OCI-LY7 (cell line): ENCODE measurements at places on chromosomes 5 and 9. TPM values are rescaled to one million over a fixed set of nuclear protein-coding genes. Genes with fewer than 3 reads are reported as not detected.

The PCDHB9 gene
- total RNA-seq, result 0.33 TPM in 1 of 2 replicates, not detected in the other

The TMC1 gene
- total RNA-seq, result not detected in 2 replicates

The C1QTNF2 gene
- total RNA-seq, result not detected in 2 replicates

The BHMT gene
- total RNA-seq, result not detected in 2 replicates

The PROB1 gene
- total RNA-seq, result 4.6 and 5.9 TPM in 2 replicates

The CCL27 gene
- 0.42 and 0.68 TPM in 2 replicates for total RNA-seq

The DRD1 gene
- not detected in 2 replicates for total RNA-seq

DNA sequence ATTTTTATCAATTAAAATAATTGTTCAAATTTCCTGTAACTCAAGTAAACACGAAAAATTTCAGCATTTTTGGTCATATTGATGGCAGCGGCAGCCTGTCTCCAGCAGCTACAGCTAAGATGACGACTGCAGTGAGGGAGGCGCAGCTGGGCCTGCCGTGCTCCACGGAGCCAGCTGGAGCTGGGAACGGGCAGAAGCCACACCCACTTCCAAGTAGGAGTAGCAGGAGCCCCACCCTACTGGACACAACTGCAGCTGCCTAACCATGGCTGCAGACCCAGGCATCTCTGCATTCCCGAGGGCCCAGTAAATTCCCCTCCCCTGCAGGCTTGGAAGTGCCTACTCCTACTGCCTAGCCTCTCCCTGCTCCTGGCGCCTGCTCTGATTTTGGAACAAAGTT, 2031.7 kb downstream of the EFNA5 start:
- DNase-seq, result no peak

DNA sequence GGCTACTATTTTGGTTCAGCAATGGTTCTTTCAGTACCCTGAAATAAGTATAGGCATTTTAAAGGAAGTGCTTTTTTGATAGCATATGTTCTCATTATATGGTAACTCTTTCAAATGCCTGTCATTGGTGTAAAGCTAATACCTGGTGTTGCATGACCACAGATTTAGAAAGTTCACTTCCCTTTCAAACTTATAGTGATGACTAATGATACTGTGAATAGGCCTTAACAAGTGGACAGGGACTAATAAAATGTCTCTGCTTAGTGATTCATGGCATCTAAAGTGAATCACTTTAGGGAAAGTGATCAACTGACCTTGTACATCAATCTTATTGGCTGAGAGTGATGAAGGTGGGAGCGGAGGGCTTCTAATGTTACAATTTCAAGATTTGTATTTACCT, 21.6 kb downstream of the MRPL22 start:
- DNase-seq, result no peak

- DNase-seq, result no peak
Measured at GRCh38 chr9:36721846-36722588, 149.3 kb downstream of the MELK start.

GRCh38 chr5:41334758-41335157, 121.4 kb upstream of the C6 start:
- DNase-seq, result no peak

- DNase-seq, result no peak
Measured at GRCh38 chr9:36441966-36442365, 41.9 kb upstream of the RNF38 start.

GRCh38 chr5:145222622-145223021, 612.5 kb downstream of the PRELID2 start:
- no peak for DNase-seq

GRCh38 chr5:88718736-88719135, 164.2 kb downstream of the MEF2C start:
- no peak for DNase-seq

DNA sequence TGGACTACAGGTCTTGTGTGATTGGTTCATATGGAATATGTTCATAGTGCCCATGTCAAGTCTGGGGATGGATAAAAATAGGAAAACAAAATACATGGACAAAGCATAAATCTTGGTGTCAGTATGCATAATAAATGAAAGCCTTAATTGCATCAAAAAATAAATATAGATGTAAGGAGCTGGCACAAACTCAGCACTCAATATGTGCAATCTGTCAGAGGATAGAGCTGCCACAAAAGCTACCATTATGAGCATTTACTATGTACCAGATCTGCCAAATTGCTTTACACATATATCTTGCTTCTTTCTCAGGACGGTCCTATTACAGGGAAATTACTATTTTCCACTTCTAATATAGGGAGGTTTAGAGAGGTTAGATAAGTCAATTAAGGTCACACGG, 18.2 kb upstream of the TMED7 start:
- no peak for DNase-seq

- DNase-seq, result no peak
Measured at GRCh38 chr9:107883496-107884124, 394.0 kb upstream of the KLF4 start.

GRCh38 chr9:5263351-5264218, 32.4 kb downstream of the INSL4 start:
- DNase-seq, result peak; percentile 19

DNA sequence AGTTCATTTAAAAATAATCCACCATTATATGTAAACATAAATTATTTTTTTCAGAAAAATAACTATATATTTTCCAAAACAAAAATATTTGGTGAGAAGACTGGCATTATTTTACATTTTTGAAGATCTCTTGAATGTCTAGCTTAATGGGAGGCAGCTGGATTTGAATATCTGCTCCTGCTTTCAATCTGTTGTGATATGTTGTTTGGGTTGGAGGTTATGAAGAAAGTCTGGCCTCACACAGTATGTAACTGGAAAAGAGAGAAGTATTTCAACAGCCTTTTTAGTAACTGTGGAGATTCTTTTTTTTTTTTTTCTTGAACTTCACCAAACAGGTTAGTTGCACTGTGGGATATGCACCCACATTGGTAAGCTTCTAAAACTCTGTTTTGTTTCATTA, 84.7 kb upstream of the SLIT3 start:
- no peak for DNase-seq

- DNase-seq, result no peak
Measured at GRCh38 chr5:39191216-39191615, 28.1 kb downstream of the FYB1 start.

- peak; percentile 68 for DNase-seq
Measured at GRCh38 chr5:36240779-36241630, 720 bp downstream of the NADK2 start.

GRCh38 chr5:68795190-68795589, 298.6 kb upstream of the SLC30A5 start:
- no peak for DNase-seq

GRCh38 chr9:503326-503725, 288.7 kb downstream of the DOCK8 start:
- peak; percentile 45 for DNase-seq

GRCh38 chr5:172858511-172858989, 24.5 kb downstream of the ERGIC1 start:
- no peak for DNase-seq

GRCh38 chr9:122036988-122037387, 56.1 kb downstream of the TTLL11 start:
- DNase-seq, result no peak

DNA sequence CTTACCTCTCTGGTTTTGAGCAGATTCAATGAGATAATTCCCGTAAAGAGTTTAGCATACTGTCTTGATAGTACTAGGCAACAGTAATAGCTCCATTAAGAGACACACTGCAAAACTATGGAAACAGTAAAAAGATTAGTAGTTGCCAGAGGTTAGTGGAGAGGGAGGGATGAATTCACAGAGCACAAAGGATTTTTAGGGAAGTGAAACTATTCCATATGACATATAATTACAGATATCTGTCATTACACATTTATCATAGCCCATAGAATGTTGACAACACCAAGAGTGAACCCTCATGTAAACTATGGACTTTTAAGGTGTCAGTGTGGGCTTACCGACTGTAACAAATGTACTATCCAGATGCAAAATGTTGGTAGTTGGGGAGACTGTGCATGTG, 176.4 kb upstream of the PLCXD3 start:
- no peak for DNase-seq

- no peak for DNase-seq
Measured at GRCh38 chr5:71938895-71939294, 168.4 kb upstream of the MAP1B start.

DNA sequence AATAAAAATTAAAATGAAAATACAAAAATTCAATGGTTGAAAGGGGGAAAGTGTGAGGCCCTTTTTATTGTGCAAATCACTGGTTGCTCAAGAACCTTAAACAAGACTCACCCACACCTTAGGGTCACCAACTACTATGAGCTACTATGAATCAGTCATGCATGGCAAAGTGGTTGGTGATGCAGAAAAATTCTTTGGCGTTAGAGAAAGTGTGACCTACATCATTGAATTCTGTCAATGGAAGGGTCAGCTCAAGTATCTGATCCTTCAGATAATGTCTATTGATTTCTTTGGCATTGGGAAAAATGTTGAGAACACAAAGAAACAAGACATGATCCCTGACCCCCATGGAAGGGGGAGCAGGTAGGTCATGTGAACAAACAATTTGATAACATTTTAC, 149.7 kb upstream of the ADCY2 start:
- DNase-seq, result no peak

DNA sequence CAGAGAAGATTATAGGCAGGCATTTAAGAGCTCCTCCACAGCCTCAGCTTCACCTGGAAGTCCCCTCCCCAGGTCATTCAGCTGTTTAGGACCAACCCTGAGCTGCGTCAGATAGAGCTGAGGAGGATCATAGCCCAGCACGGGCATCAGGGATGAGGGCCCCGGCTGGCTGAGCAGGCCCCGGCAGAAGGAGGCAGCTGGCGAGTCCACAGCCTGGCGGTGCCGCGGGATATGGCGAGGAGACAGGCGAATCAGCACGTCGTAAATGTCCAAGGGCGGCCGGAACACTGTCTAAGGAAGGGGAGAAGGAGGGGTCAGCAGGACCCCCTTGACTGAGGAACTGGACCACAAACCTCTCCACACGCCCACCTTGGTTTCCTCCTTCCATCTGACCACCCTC, 10.6 kb downstream of the NOL6 start:
- no peak for DNase-seq

GRCh38 chr9:125407432-125407973, 145.9 kb downstream of the GAPVD1 start:
- no peak for DNase-seq

- DNase-seq, result no peak
Measured at GRCh38 chr9:20384642-20385041, 237.7 kb downstream of the MLLT3 start.

DNA sequence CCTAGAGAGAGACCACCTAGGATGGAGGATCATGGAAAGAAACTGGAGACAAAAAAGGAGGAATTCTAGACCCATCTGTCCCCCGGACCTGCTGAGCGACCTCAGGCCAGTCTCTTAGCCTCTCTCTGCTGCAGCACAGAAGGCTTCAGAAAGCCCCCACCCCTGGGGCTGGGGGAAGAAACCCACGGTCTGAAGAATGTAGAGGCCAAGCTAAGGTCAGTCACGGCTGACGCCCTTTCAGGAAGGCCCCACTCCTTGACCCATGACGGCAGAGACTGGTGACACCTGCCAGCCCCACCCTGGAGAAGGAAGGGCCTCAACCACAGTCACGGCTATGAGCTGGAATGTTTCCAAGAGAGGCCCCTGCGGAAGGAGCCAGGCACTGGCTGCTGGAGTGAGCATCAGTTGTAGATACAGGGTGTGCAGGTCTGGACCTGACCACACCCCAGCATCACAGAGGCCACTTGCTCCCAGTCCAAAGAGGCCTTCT, 120.5 kb upstream of the BOD1 start:
- DNase-seq, result peak; percentile 86

- DNase-seq, result no peak
Measured at GRCh38 chr5:1965925-1966324, 83.2 kb upstream of the IRX4 start.

DNA sequence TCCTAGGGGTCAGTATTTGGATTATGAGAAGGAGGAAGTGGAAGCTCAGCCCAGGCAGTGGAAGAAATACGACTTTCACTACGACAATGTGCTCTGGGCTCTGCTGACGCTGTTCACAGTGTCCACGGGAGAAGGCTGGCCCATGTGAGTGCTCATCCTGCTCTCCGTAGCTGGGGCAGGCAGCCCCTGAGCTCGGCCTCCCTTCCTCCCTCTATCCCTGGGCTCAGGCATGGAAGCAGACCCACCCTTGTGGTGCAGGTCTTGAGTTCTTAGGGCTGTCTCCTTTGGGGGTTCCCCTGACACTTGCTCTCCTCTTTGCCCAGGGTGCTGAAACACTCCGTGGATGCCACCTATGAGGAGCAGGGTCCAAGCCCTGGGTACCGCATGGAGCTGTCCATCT, 180.1 kb downstream of the CACNA1B start:
- DNase-seq, result no peak
